ENCODE measurements at places on chromosomes 2 and 18.

DNA sequence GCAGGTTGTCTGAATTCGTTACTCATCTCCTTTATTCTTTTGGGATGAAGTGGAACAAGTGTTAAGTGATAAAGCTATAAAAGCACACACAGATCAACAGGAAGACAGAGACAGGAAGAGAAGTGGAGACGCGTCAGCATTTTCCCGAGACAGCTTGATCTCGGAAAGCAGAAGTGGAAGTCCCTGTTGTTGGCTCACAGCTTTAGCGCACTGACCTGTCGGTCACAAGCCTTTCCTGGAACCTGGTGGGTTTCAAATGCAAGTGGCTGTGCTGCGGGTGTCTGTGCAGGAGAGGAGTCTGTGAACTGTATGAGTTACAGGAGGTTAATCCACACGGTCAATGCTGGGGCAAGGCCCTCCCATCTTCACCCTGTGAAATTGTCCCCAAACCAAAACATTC is 116.6 kb upstream of the PELI1 start:
- no peaks in the 10 kb centered on the region for H3K27me3 ChIP-seq

GRCh38 chr2:167336213-167336612 is 447.9 kb downstream of the XIRP2 start:
- no peak for DNase-seq
- H3K36me3 ChIP-seq: no peaks in the 10 kb centered on the region
- no peak overlapping the region for H3K27ac ChIP-seq
- H3K4me3 ChIP-seq: no peak overlapping the region
- H3K4me1 ChIP-seq: no peaks in the 10 kb centered on the region
- H3K27me3 ChIP-seq: peaks cover 3% of the 10 kb centered on the region

GRCh38 chr18:60895181-60895580 is 438.0 kb upstream of the CDH20 start:
- H3K4me1 ChIP-seq: no peaks in the 10 kb centered on the region
- no peak overlapping the region for H3K4me3 ChIP-seq
- H3K36me3 ChIP-seq: no peaks in the 10 kb centered on the region
- DNase-seq: no peak
- H3K27ac ChIP-seq: no peak overlapping the region
- no peaks in the 10 kb centered on the region for H3K27me3 ChIP-seq

GRCh38 chr2:177758591-177759371 is 313.8 kb downstream of the PDE11A start:
- no peaks in the 10 kb centered on the region for H3K36me3 ChIP-seq
- H3K4me1 ChIP-seq: peaks cover 8% of the 10 kb centered on the region
- peaks cover 13% of the 10 kb centered on the region for H3K27me3 ChIP-seq
- peak; percentile 16 for DNase-seq
- no peak overlapping the region for H3K27ac ChIP-seq

GRCh38 chr2:13091455-13091854 is 374.7 kb downstream of the TRIB2 start:
- no peaks in the 10 kb centered on the region for H3K36me3 ChIP-seq
- no peaks in the 10 kb centered on the region for H3K4me1 ChIP-seq
- H3K4me3 ChIP-seq: no peak overlapping the region
- no peak for DNase-seq

- no peak for DNase-seq
- no peaks in the 10 kb centered on the region for H3K36me3 ChIP-seq
- no peaks in the 10 kb centered on the region for H3K4me1 ChIP-seq
- H3K4me3 ChIP-seq: no peak overlapping the region
- H3K27ac ChIP-seq: no peak overlapping the region
Measured at GRCh38 chr2:1605102-1606045, 138.9 kb downstream of the PXDN start.

DNA sequence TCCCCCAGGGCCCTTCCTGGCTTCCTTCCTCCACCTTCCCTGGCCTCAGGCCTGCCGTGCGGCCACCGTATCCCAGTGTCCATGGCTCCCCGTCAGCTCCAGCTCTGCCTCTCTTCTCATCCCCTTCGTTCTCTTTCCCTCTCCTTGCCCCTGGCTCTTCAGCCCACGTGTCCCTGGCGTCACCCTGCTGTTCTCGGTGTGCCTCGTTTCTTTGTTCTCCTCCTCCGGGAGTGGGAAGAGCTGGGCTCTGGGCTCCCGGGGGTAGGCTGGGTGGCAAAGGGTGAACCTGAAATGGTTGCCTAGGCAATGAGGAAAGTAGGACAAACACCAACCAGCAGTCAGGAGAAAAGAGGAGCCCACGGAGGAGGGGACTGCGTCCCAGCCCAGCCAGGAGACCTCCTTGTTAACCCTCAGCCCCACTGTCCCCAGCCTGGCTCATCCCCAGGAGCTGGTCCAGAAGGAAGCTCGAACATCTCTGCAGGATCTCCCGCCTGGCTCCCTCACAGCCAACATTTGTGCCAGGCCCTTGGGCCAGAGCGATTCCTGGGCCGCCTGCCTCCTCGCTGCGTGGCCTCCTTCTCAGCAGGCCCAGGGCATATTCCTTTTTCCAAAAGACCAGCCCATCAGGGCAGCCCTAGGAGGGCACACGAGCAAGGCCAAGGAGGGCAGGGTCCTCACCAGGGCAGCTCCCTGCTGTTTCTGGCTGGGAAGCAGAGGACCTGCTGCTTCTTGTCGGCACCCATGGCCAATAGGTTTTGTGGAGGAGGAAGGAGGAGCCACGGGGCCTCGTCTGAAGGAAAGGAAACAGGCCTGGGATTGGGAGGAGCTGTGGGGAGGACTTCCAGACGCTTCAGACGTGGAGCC is 30.9 kb upstream of the DNMT3A start:
- no peak overlapping the region for H3K4me3 ChIP-seq
- no peaks in the 10 kb centered on the region for H3K36me3 ChIP-seq
- DNase-seq: peak; percentile 2
- no peaks in the 10 kb centered on the region for H3K27me3 ChIP-seq

GRCh38 chr18:75316826-75317225 is 106.2 kb downstream of the TSHZ1 start:
- no peaks in the 10 kb centered on the region for H3K4me1 ChIP-seq
- no peaks in the 10 kb centered on the region for H3K27me3 ChIP-seq
- no peak overlapping the region for H3K27ac ChIP-seq
- H3K36me3 ChIP-seq: no peaks in the 10 kb centered on the region
- H3K4me3 ChIP-seq: no peak overlapping the region

GRCh38 chr2:182854375-182855105 is 11.9 kb downstream of the FRZB start:
- no peak for DNase-seq
- peaks cover 25% of the 10 kb centered on the region for H3K27me3 ChIP-seq
- H3K27ac ChIP-seq: no peak overlapping the region
- no peaks in the 10 kb centered on the region for H3K36me3 ChIP-seq
- H3K4me3 ChIP-seq: no peak overlapping the region
- H3K4me1 ChIP-seq: no peaks in the 10 kb centered on the region

GRCh38 chr2:219777388-219777787 is 150.0 kb downstream of the SLC4A3 start:
- DNase-seq: no peak
- H3K36me3 ChIP-seq: no peaks in the 10 kb centered on the region
- H3K4me3 ChIP-seq: no peak overlapping the region

DNA sequence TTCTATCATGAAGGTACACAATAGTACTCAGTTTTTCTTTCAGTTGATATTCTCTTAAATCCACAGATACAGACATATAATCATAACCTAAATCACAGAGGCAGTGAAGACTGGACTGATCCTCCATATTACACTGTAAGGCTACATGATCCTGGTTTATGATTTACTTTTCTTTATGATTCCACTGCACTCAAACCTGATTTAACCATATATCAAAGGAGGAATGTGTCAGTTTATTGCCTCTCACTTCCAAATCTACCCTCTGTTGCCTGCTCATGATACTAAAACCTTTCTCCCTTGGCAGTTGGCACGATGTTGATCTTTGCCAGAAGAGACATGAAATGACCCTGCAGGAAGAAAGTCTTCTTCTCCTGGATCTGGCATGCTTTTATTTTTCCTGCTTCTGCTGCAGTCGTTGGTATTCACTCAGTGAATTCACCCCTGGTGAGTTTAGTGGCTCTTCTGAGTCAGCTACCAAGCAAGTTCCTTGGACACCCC is 426.4 kb downstream of the MBD2 start:
- H3K4me3 ChIP-seq: no peak overlapping the region
- H3K27me3 ChIP-seq: no peaks in the 10 kb centered on the region
- H3K27ac ChIP-seq: no peak overlapping the region
- no peaks in the 10 kb centered on the region for H3K4me1 ChIP-seq

GRCh38 chr18:45056926-45057325 is 376.2 kb downstream of the SETBP1 start:
- DNase-seq: no peak
- H3K4me1 ChIP-seq: no peaks in the 10 kb centered on the region
- H3K27ac ChIP-seq: no peak overlapping the region
- H3K36me3 ChIP-seq: no peaks in the 10 kb centered on the region
- H3K4me3 ChIP-seq: no peak overlapping the region
- H3K27me3 ChIP-seq: peaks cover 2% of the 10 kb centered on the region

DNA sequence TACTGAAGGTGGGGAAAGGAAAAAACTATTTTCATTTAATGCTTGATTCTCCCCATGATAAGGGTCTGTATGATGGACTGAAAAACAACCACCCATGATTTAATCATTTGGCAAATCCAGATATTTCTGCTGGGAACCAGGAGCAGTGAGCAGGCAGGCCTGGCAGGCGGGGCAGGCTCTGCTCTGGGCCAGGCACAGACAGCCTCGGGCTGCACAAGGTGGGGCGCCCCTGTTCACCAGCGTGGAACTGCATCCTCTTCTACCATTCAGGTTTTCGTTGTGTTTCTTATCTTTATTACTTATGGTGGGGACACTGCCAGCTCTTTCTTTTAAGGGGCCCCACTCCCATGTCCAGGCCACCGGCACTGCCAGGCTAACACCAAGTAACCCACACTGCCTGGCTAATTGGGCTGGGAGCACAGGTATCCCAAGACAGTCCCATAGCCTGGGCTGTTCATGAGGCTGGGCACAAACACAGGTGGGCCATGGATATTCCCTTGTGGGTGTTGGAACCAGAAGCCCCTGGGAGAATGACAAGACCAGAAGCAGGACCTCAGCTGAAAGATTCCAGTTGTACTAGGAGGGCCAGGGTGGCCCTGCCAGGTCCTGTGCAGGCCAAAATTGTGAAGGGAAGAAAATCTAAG is 57.1 kb upstream of the RALBP1 start:
- H3K4me3 ChIP-seq: no peak overlapping the region
- no peaks in the 10 kb centered on the region for H3K4me1 ChIP-seq
- H3K27ac ChIP-seq: no peak overlapping the region
- no peaks in the 10 kb centered on the region for H3K27me3 ChIP-seq

GRCh38 chr2:222842491-222843174 is 18.2 kb upstream of the ACSL3 start:
- no peak overlapping the region for H3K4me3 ChIP-seq
- no peak for DNase-seq
- H3K27me3 ChIP-seq: peaks cover 7% of the 10 kb centered on the region
- H3K27ac ChIP-seq: no peak overlapping the region
- peaks cover 15% of the 10 kb centered on the region for H3K4me1 ChIP-seq

- H3K4me1 ChIP-seq: peaks cover 15% of the 10 kb centered on the region
- no peak overlapping the region for H3K27ac ChIP-seq
- H3K4me3 ChIP-seq: no peak overlapping the region
Measured at GRCh38 chr2:39383146-39383545, 53.9 kb downstream of the MAP4K3 start.

Data from activated CD4-positive, alpha-beta T cell treated with anti-CD3 and anti-CD28 coated beads for 36 hours (primary cell).